Aorta (tissue), 5 donors: ENCODE measurements at places on chromosomes 1 and 21. TPM values are rescaled to one million over a fixed set of nuclear protein-coding genes. Genes with fewer than 3 reads are reported as not detected.

The OR2L13 gene
- total RNA-seq, result not detected

The TPTE gene
- not detected for total RNA-seq

The PEX14 gene
- total RNA-seq, result 16.9 TPM

GRCh38 chr1:9385801-9386573 lies 93.3 kb downstream of the SPSB1 start:
- no peak for DNase-seq

- no peak for DNase-seq
Observed at GRCh38 chr1:199742547-199742946, 285.0 kb upstream of the NR5A2 start.

- peak; percentile 82 for DNase-seq
Observed at GRCh38 chr1:226664413-226665101, 74.5 kb downstream of the ITPKB start.

- no peak for DNase-seq
Observed at GRCh38 chr1:202567738-202568137, 142.5 kb downstream of the SYT2 start.

DNA sequence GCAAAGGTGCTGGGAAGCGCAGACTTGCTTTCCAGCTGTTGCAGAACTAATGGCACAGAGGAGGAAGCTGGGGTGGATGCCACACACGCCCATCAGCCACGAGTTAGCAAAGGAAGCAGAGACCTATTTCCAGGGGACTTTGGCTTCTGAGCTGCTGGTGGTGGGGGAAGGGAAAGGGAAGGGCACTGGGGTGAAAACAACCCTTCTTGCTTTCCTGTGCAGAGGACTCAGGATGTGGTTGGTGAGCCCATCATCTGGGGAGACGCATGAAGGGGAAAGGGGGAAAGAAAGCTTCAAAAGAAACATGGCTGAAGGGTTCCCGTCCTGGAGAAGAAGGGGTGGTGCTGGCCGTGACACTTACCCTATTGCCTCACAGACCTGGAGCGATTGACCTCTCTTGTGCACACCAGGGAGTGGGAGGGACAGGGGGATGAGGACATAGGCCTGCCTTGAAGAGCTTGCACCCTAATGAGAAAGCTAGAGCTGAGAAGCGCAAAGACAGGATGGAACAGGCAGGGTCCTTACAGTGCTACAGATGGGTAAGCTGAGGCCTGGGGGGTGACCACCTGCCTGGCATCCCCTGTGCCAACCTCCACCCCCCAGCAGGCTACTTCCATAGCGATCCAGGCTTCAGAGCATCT lies 140.8 kb upstream of the RAB4A start:
- no peak for DNase-seq

DNA sequence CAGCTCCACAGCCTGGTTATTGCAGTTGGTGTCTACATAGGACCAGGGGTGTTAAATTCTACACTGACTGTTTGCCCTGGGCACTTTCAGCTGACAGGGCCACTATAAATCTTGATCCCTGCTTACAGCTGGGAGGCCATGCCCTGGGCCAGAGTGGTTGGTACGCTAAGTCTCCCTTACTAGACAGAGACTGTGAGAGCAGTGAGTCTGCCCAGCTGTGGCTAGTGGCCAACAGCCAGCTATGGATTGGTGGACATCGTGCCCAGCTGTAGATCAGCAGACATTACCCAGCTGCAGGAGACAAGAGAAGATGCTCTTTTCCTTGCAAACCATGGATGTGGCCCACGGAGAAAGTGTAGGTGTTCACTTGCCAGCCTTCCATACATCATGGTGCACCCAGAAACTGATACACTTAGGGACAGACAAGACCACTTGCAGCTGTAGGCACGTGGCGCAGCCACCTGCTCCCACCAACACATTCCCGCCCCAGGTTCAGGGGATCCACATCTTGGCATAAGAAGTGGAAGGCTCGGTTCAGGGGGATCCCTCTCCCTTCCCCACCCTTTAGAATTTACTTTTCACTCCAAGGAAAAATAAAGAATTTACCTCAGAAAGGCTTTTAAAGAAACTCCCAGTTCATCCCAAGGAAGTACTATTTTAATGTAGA lies 16.4 kb upstream of the PAX7 start:
- DNase-seq, result no peak

The SLC35E2B gene
- 53.5 TPM for total RNA-seq

DNA sequence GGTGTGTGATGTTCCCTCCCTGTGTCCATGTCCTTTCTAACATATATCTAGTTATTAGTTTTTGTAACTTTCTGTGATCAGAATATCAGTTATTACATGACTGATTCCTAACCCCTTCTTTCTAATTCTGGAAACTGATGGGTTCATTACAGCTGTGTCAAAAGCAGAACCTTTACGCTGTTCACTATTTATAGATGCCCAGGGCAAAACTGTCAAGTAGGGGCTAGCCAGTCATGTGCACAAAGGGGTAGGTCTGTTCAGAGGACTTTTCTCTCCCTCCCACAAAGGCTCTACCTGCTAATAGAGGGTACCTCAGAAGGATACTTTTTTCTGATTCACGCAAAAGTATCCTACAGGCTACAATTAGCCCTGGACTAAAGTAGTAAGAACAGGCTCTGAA lies 79.2 kb downstream of the NRDC start:
- no peak for DNase-seq

The DTL gene
- 1.2 TPM for total RNA-seq

The MPC2 gene
- total RNA-seq, result 48.2 TPM

DNA sequence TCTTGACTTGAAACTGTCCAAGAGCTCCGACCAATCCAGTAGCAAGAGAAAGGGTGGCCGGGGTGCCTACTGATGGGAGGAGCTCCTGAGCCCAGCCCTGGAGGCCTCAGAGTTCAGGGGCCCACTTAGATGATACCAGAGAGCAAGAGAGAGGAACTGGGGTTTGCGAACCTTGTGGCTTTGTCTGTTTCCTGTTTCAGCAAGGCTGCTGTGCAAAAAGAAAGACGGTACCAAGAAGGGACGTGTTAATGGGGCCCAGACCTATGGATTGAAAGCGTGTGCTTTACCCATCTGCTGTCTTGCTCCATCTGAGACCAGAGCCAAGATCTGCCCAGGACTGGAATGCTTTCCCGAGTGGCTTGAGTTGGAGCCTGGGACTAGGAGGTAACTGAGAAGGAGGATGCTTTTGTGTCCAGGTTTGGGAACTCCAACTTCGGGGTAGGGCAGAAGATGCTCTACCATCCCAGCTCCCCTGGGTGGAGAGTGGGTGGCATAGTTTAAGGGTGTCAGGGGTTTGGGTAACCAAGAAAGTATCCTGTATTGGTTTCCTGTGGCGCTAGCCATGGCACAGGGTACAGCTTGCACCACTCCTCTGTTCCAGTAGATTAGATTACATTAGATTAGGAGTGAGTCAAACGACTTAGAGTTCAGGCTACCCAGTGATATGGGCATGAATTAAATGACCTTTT lies at the start of gene TRAF3IP3:
Gene TRAF3IP3, plus strand, starts transcription at position 128 of the 689 bp plus-strand sequence. CDS start 3,987 bp downstream, outside the sequence.
- DNase-seq, result peak; percentile 73

GRCh38 chr1:195462646-195463045 lies 1145.6 kb downstream of the KCNT2 start:
- DNase-seq, result no peak

GRCh38 chr1:27562534-27563340 lies 41.2 kb downstream of the AHDC1 start:
- no peak for DNase-seq

The TEDDM1 gene
- total RNA-seq, result not detected

The PCP4 gene
- total RNA-seq, result not detected

The USH2A gene
- total RNA-seq, result not detected

DNA sequence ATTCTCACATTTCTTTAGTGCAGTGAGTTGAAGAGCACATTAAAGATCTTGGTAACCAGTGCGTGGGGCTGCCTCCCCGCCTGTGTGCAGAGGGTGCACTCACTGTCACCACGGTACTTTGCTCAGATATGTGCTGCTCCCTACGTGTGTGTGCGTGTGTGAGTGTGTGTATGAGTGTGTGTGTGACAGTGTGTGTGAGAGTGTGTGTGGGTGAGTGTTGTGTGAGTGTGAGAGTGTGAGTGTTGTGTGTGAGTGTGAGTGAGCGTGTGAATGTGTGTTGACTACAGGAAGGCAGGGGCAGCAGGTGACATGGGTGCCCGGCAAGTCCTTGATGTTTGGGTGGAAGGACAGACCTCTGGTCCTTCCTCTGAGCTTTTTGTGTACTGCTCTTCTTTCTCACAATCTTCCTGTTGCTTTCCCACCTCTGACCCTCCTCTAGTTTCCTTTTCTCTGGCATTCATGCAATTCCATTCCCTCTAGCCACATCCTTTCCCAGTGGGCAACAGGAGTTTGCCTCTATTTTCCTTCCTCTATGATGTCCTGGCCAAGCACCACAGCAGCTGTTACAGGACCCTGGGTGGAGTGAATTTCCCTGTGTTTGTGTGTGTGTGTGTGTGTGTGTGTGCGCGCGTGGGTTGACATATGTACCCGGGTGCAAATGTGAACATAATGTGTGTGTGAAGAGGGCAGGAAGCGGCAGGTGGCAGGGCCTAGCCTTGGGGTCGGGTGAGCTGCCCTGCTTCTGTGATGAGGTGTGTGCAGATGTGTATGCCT lies 19.8 kb downstream of the LHX4 start:
- no peak for DNase-seq

DNA sequence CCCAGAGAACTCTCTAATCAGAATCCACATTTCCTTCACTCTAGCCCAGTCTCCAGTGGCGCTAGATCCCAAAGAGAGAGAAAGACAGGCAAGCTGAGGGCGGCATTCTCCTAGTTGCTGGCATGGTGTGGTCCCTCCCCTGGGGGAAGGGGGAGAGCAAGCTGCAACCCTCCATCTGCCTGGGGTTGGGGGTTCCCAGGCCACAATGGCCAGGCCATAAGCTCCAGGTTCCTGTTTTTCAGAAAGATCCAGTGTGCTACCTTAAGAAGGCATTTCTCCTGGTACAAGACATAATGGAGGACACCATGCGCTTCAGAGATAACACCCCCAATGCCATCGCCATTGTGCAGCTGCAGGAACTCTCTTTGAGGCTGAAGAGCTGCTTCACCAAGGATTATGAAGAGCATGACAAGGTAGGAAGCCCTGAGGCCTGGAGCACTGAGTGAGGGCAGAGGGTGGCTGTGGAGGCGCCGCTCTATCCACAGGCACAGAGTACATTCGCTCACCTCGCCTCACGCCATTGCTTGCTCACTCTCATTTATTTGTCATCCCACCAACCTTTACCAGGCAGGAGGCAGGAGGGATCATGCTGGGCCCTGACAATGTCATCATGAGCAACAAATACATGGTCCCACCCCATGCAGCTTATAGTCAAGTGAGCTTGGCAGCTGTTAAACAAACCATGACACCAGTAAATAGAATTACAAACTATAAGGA lies 6.6 kb downstream of the CSF1 start:
- DNase-seq, result no peak

The GNAT2 gene
- not detected for total RNA-seq

DNA sequence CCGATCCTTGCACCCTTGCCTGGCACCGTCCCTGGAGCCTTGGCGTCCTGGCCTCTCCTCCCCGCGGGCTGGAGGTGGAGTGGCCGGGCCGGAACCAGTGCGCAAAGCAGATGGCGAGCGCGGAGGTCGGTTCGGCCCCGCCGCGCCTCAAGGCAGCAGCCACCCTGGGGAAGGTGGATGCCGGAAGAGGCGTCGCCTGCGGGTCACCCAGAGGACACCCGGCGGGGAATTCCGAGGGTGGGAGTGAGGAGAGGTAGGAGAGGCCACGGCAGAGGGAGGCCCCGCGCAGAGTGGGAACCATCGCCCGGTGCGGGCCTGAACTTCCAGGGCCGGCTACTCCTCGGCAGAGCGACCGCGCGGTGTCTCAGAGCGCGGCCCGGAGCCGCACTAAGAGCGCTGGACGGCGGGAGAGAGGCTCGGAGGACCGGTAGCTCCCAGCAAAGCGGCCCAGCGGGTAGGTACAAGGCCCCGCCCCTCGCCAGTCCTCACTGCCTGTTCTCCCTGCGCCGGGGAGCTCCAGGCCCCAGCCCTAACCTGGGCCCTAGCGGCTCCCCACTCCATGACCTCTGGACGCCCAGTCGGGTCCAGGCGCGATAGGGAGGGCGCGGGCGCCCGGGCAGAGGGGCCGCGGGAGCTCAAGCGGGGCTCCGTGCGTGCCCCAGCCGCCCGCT lies at the start of gene RNF207:
Gene RNF207, plus strand, starts transcription at position 271 of the 671 bp plus-strand sequence. CDS start 417 bp downstream, outside the sequence.
- peak; percentile 82 for DNase-seq

GRCh38 chr21:42289926-42290325 lies 25.3 kb downstream of the TFF3 start:
- peak; percentile 83 for DNase-seq

DNA sequence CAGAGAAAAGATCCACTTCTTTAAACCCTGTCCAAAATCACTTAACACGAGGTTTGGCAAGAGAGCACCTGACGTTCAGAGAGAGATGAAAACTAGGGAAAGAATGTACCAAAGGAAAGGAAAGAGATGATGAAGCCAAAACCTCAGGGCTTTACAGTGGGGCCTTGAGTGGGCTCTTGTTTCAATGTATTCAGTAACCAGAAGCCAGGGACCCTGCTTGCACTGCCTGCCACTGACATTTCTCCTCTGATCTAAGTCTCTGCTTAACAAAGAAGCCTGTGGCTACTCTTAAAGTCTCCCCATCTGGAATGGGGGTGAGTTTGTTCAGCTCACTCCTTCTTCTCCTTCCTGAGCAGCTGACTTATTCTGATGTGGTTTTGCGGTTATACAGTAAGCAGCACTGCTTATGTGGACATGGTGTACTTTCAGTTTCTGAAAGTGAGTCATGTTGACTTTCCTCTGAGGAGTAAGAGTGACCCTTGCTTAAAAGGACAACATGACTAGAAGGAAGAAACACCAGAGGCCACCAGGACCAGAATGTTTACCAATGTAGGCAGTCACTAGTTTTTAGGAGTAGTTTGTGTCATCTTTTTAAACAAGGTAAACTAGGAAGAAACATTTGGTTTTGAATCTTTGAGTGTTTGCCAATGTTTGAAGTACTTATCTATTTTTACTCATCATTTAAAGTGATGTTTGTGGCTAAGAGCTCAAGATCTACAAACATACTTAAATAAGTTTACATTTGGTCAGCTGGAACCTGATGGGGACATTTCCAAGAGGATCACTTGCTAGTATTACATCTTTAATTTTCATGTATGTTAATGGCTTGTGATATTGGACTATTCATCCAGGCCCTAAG lies 87.4 kb downstream of the FASLG start:
- no peak for DNase-seq

GRCh38 chr1:69246710-69247109 lies 321.0 kb upstream of the LRRC7 start:
- no peak for DNase-seq

- DNase-seq, result no peak
Observed at GRCh38 chr1:228976316-228976715, 241.0 kb downstream of the RHOU start.

GRCh38 chr21:45128613-45129188 lies 54.3 kb downstream of the ADARB1 start:
- DNase-seq, result peak; percentile 91

The PGLYRP3 gene
- not detected for total RNA-seq

The FCRL1 gene
- total RNA-seq, result 1.2 TPM

GRCh38 chr1:89465201-89465600 lies 59.4 kb upstream of the LRRC8B start:
- DNase-seq, result no peak

The TTC22 gene
- 0.27 TPM for total RNA-seq

The TNNT2 gene
- 0.36 TPM for total RNA-seq
